ENCODE measurements at places on chromosomes 4 and X. TPM values are rescaled to one million over a fixed set of nuclear protein-coding genes. Genes with fewer than 3 reads are reported as not detected.

The ASB12 gene
- total RNA-seq, result not detected

The OCIAD1 gene
- 114 TPM for total RNA-seq

The TCEAL8 gene
- total RNA-seq, result 41.6 TPM

The RHOXF1 gene
- total RNA-seq, result not detected

The COX7B2 gene
- total RNA-seq, result not detected

The HMX1 gene
- not detected for total RNA-seq

The C4orf50 gene
- 0.60 TPM for total RNA-seq

The FAAH2 gene
- 1.8 TPM for total RNA-seq

The MAGIX gene
- 1.5 TPM for total RNA-seq

The NAP1L3 gene
- 2.9 TPM for total RNA-seq

The PTPN13 gene
- total RNA-seq, result 20.1 TPM

The PRDM5 gene
- 13.8 TPM for total RNA-seq

The PNMA6A gene
- total RNA-seq, result 0.39 TPM

The MAGED2 gene
- total RNA-seq, result 64.3 TPM

The ERAS gene
- total RNA-seq, result not detected

The CT45A2 gene
- total RNA-seq, result not detected

The PUDP gene
- 25.1 TPM for total RNA-seq

The ATOH1 gene
- total RNA-seq, result not detected

The PCDH7 gene
- 103 TPM for total RNA-seq

The RBMXL3 gene
- not detected for total RNA-seq

The RADX gene
- 5.2 TPM for total RNA-seq

Measured in spleen (tissue), 13 donors.